ENCODE measurements at places on chromosomes 12 and 14.

GRCh38 chr14:23015618-23016017, 5.7 kb upstream of the C14orf93 start:
- DNase-seq = no peak

DNA sequence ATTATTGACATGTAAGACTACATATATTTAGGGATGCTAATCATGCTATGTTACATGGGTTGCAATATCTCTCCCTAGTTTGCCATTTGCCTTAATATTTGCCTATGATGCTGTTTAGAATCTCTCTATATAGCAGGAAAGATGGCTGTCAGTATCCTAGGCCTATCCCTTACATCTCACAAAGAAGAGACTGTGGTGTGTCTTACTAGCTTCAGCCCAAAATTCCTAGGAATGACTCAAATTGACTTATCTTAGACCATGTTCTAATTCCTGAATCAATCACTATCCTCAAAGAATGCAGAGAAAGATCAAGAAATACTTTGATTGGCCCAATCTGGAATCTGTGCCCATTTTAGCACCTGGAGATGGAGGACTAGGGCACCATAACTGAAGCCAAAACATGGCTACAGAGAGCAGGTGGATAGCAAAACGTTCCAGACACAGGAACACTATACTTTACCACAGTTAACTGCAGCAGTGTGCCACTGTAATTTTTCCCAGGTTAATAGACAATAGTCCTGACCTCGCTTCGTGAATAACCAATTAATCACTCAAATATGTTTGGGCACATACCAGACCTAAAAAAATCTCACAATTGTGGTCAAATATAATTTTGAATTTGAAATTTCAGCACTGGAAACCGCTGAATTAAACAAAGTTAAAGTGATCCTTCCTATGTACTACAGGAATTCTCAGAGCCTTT, 32.7 kb upstream of the GLIPR1 start:
- no peak for DNase-seq

DNA sequence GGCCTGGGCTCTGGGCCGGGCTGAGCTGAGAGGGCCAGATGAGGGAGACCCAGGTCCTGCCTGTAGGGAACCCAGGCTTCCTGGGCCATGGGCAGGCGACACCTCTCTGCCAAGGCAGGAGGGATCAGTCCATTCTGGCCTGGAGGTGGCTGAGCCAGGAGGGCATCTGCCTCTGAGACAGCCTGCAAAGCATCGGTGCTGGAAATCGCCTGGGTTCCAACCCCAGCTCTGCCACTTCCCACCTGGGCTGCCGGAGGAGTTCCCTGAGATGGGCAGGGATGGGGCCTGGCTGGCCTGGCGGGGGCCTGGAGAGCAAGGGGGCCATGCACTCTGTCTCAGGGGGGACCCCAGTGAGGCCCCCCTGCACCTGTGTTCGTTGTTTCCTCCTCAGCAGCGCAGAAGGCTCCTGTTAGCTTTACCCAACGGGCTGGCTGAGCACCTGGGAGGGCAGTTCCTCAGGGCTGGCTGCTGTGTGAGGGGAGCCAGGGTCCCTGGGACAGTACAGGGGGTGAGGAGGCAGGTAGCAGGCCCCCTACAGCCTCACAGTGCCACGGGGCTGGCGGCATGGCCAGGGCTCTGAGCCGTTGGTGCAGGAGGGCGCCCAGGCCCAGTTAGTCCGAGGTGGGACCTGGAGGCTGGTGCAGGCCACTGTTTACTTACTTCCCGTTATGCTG, 50.5 kb downstream of the KIF26A start:
- DNase-seq = no peak

- DNase-seq = no peak
These were observed 220.8 kb downstream of the ITPR2 start for GRCh38 chr12:26612203-26612602.

DNA sequence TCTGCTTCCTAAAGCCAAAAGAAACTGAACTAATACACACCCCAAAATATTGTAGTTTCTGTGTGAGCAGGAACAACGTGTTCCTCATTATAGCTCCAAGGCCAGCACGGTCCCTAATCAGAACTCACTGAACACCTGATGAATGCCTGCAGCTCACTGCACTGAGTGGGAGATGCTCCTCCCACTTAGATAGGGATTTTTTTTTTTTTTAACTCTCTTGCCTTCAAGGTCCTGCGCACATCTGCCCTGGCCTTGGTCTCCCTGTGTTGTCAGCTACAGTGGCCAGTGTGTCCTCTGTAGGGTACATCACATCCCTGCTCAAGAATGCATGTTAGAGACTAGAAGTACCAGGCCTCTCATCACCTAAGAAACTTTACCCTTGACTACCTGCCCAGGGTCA, 44.3 kb upstream of the TMPO start:
- no peak for DNase-seq

Measured in anterior cingulate cortex (tissue), 58 donors.